Activated effector memory CD4-positive, alpha-beta T cell treated with anti-CD3 and anti-CD28 coated beads, Interleukin-2, amount 50 U/mL, for 16 hours (primary cell): ENCODE measurements at places on chromosomes 1 and 21.
A peak's percentile ranks its signal among the peaks of the same experiment; 100 is the strongest.

GRCh38 chr1:27583479-27583878, 20.5 kb downstream of the AHDC1 start:
- DNase-seq = no peak

DNA sequence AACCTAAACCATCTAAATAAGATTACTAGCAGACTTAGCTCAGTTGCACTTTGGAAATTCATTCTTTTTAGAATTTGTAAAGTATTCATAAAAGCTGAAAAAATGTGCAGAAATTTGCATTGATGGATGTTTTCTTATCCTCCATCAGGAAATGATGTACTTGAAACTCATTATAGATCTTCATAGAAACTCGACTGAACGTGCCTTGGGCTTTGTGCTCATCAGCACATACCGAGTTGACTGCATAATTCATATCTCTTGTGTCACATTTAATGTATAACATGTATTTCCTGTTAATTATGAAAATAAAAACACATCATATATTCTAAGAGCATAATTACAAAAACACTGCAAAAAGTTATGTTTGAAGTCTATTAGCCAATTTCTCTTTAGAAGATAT, 290.9 kb upstream of the NR5A2 start:
- no peak for DNase-seq

- no peak for DNase-seq
These were observed 11.3 kb downstream of the CCDC24 start for GRCh38 chr1:44002606-44003157.

GRCh38 chr1:3581296-3582036, 29.8 kb downstream of the MEGF6 start:
- DNase-seq = no peak

- no peak for DNase-seq
These were observed 38.8 kb downstream of the POFUT2 start for GRCh38 chr21:45248893-45249381.

- DNase-seq = no peak
These were observed 23.6 kb upstream of the GRHL3 start for GRCh38 chr1:24295535-24295934.

GRCh38 chr1:231183639-231184590, 22.1 kb downstream of the TRIM67 start:
- DNase-seq = peak; percentile 42

GRCh38 chr1:108075055-108075454, 110.1 kb upstream of the VAV3 start:
- DNase-seq = no peak

- no peak for DNase-seq
These were observed 42.2 kb downstream of the H3-3A start for GRCh38 chr1:226104671-226105121.

GRCh38 chr1:9871707-9872425, 38.2 kb downstream of the CTNNBIP1 start:
- DNase-seq = no peak

GRCh38 chr1:160143695-160144094, 7.7 kb upstream of the ATP1A4 start:
- DNase-seq = no peak

DNA sequence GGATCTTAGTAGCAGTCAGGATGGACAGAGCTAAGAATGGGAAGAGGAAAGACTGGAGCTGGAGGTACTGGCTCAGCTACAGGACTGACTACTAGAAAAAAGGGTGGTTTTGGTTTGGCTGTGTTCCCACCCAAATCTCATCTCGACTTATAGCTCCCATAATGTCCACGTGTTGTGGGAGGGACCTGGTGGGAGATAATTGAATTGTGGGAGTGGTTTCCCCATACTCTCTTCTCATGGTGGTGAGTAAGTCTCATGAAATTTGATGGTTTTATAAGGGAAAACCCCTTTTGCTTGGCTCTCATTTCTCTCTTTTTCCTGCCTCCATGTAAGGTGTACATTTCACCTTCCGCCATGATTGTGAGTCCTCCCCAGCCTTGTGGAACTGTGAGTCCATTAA, 466.5 kb upstream of the DEPDC1 start:
- DNase-seq = no peak

GRCh38 chr1:155919801-155920200, 8.7 kb upstream of the RIT1 start:
- no peak for DNase-seq

- DNase-seq = no peak
These were observed 32.8 kb downstream of the SNAP47 start for GRCh38 chr1:227768125-227768439.

DNA sequence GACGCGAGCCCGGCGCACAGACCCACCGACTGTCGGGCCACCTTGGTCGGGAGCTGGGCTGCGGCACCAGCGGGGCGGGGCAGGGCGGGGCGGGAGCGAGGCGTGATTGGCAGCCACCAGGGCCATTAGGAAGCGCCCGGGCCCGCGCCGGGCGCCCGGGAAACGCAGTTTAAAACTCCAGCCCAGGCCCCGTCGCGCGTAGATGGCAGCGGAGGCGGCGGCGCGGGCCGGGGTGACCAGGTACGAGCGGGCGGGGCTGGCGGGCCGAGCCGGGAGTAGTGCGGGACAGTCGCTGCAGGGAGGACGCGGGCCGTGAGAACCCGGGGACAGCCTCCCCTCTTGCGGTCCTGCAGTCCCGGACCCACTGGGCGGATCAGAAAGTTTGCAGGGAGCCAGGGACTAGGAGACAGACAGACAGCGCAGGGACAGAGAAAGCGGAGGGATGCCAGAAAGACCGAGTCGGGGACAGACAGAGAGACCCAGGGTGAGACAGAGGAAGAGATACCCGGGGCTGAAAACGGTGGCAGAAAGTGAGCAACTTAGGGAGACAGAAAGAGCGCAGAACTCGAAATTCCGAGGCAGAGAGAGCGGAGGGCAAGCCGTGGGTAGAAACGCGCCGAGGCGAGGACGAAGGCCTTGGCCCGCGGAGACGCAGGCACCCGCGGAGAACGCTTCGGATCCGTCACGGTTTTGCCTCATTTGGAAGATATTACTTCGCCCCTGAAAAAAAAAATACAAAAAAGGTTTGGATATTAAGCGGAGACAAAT, at the start of gene DMBX1:
DMBX1 (plus strand) TSS at position 199 of the 768 bp plus-strand sequence. CDS start 17,175 bp downstream, outside the sequence.
- peak; percentile 69 for DNase-seq

DNA sequence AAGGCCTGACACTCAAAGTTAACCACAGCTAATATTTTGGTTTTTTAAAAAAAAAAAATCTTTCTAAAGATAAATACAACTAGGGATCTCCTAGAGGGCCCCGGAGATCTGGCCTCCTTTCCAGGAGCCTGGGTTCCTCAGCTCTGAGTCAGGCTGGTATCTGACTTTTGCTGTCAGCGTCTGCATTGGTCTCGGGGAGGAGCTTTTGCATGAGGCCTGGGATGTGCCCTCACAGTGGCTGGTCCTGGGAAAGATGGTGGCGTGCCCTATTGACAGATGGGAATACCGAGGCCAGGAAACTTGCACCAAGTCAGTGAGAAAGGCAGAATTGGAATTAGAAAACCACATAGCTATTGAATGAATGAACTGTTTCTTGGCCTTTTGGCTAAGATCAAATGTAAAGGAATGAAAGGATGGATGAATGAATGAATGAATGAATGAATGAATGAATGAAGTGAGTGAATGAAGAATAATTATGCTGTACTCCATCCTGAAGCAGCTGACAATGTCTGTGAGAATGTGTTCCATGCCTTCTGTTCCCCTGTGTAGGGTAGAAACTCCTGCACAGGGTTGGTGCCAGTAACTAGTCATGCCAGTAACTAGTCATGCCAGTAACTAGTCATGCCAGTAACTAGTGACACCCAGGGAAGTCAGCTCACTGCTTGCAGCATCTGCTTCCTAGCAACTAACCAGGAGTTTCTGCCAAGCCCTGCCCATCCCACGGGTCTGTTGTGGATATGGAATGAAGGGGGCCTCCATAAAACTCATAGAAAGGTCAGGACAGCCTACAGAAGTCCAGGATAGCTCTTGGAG, 242.5 kb upstream of the VAMP3 start:
- DNase-seq = no peak

- DNase-seq = no peak
These were observed 89.8 kb downstream of the ABCA4 start for GRCh38 chr1:94031154-94031553.

DNA sequence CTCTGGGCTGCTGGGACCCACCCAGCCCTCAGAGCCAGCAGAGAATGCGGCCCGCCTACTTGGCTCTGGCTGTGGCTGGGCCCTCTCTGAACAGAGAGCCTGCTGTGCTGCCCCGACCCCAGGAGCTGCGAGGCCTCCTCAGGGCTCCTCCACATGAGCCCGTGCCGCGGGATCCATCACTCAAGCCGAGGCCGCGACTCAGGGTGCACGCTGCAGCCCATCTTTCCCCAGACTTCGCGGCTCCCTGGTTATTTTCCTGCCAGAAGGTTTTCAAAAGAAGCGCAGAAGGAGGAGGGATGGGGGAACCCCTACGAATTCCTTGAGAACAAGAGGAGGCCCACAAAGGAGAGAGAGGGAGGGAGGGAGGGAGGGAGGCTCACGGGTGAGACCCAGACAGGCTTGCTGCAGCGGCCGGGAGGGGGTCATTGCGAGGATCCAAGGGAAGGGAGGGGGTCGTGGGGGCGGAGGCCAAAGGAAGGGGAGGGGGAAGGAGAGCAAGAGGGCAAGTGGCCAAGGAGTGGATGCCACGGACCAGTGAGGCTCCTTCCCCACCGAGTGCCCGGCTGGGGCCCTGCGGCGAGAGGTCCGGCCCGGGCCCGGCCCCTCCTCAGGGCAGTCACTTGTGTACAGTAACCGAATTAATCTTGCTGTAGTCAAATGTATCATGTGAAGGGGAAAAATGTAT, 146.8 kb downstream of the CASZ1 start:
- no peak for DNase-seq

DNA sequence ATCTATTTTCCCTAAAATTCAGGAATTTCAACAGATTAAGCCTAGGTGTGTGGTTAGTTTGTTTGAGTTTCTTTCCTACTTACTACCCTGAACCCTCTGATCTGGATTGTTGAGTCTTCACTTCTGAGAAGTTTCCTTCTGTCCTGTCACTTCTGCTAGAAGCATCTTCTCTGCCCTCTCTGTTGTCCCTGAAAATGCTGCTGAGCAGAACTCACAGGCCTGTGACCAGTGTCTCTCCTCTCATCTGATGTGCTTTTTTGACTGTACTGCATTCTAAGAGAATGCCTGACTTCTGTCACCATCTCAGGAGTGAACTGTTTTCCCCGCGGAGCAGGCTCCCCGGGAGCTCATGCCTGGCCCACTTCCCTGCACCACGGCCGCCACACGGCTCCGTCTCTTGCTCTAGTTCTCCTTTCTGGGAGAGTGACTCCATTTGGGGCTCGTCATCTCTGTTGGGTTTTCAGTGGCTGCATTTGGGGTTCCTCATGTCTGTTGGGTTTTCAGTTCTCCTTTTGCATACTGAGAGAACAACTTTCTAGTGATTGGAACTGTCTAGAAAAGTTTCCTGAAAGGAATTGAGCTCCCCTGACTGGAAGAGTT, 77.9 kb downstream of the POFUT2 start:
- DNase-seq = no peak

DNA sequence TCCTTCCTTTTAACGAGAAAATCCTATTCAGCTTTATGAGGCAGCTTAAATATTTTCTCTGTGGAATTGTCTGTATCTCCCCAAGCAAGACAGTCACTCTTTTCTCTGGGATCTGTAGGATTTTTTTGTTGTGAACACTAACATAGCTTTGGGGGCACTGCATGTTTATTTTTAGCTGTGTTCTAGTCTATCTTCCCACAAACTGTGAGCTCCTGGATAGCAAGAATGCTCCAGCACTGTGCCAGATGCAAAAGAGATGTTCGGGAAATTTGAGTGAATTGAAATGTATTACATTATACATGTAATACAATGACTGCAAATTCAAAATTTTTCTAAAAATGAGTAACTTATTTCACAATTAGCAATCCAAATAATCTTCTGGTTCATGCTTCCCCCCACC, 282.2 kb downstream of the PLPP3 start:
- no peak for DNase-seq
